Stimulated activated CD4-positive, alpha-beta T cell treated with anti-CD3 and anti-CD28 coated beads, Interleukin-4, amount 100 ng/mL, for 4 hours (primary cell): ENCODE measurements at places on chromosomes 16 and 17.

- DNase-seq, result no peak
Observed at GRCh38 chr16:19598805-19599510, 43.5 kb downstream of the VPS35L start.

DNA sequence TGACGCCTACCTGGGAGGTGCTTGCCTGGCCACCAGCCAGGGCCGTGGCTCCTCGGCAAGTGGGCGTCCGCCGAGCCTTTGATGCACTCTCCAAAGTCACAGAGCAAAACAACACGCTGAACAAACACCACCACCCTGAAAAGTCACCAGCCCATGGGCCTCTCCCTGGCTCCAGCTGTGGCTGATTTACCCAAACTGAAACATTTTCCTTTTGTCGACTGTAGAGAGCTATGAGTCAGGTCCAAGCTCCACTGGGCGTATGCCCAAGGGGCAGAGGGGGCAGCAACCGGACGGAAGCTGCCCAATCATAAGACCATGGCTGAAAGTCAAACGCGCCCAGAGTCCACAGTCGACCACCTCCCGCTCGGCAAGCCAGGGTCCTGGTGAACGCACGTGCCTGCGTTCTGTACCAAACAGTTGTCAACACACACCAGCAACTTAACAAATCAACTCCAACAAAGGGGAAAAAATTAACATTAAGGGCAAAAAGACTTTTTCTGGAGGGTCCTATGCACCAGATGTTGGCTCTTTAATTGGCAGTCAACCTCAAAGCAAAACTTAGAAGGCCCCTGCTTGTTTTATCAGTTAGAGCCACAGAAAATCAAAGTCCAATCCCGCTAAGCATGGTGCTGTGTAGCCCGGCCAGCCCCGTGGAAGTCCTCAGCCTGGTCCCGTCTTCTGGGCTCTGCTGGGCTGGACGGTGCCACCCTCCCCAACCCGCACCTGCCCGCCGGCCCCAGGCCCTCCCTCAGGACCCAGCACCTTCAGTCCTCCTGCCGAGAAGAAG lies 47.3 kb downstream of the TBC1D16 start:
- DNase-seq, result no peak

GRCh38 chr16:27407133-27407532 lies 5.2 kb downstream of the IL21R start:
- DNase-seq, result no peak

- no peak for DNase-seq
Observed at GRCh38 chr17:76247304-76247703, 7.0 kb upstream of the RNF157 start.

- DNase-seq, result no peak
Observed at GRCh38 chr16:17901309-17901708, 430.5 kb upstream of the XYLT1 start.

GRCh38 chr17:4708436-4708835 lies 2.0 kb upstream of the ARRB2 start:
- DNase-seq, result peak; percentile 18

DNA sequence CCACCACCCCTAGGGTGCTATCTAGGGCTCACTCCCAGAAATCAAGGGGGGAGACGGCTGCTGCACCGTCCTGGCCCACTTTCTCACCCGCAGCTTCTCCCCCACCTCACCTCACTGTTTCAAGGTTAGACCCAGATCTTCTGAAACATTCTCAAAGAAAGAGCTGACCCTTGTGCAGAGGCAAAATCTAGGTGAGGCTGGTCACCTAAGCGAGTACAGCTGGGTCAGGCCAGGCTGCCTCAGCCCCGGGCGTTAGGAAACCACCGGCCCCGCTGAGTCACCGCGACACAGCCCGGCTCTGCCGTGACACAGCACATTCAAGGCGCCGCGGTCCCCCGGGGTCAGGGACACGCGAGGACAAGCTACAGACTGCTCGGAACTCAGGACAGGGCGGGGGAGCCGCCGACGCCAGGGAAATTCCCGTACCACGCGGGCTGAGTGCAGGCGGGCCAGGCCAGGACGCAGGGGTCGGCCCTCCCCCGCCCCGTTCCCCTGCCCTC lies 27.1 kb downstream of the GNPTG start:
- peak; percentile 69 for DNase-seq

GRCh38 chr17:69508814-69509213 lies 94.3 kb downstream of the MAP2K6 start:
- DNase-seq, result no peak

- peak; percentile 95 for DNase-seq
Observed at GRCh38 chr17:979539-980405, at the start of gene NXN. Gene NXN (minus strand): TSS chr17:979776.

- DNase-seq, result no peak
Observed at GRCh38 chr17:13030459-13031300, 12.9 kb upstream of the ELAC2 start.

- DNase-seq, result no peak
Observed at GRCh38 chr17:80274871-80275449, 14.3 kb downstream of the RNF213 start.

- no peak for DNase-seq
Observed at GRCh38 chr17:82388922-82389283, 17.3 kb downstream of the UTS2R start.

- DNase-seq, result no peak
Observed at GRCh38 chr17:10368561-10368960, 4.2 kb downstream of the MYH13 start.

DNA sequence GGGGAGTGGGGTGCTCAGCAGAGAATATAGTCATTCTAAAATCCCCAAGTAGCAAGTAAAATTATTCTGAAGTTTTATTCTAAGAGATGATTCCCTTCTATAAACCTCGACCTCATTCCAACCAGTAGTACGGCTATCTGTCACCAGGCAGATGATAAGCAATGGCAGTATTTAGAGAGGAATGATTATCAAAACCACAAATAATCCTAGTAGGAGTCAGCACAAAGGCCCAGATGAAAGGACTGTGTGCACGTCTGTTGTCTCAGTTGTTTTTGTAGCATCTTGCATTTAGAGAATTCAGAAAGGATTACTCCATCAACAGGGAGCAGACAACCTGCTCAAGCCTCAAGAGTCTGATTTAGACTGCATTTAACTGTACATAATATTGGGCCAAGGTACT lies 21.2 kb downstream of the EZH1 start:
- DNase-seq, result no peak

DNA sequence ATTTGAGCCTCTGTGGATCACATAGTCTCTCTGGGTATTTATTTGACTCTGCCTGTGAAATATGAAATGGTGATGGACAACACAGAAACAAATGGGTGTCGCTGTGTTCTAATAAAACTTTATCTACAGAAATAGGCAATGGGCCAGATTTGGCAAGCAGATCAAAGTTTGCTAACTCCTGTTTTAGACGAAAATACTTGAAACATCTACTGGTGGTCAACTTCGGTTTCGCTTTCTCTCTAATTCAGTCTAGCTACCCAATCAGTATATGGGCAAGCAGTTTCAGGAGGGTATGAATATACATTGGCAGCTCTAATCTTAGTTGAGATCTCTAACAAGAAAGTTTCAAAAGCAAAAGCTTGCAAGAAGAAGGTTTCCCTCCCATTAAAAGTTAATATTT lies 60.1 kb upstream of the DYNLRB2 start:
- no peak for DNase-seq

DNA sequence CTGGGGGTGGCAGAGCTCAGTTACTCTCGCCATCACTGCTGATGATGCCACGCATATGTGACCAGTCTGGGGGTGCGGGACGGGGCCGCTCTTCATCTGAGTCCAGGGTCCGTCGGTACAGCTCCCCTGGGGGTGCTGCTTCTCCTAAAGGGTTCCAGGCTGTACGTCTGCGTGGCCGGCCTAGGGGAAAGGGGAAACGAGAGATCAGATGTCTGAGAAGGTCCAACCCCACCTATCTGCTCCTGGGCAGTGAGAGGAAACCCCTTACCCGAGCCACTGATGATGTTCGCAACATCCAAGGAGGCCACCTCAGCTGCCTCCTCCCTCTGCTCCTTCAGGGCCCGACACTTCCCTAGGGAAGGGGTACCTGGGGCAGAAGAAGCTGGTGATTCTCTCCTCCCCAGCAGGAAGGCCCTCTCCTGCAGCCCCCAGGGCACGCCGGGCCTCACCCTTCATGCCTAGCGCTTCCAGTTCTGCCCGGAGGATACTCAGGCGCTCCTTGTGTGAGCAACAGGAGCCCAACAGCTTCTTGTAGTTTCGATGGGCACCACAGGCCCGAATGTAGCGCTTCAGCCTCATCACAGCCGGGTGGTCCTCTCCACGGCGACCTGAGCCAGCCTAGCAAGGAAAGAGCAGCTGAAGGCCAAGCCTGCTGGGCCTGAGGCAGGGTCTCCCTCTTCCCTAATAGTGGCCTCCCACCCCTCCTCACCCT lies 2.1 kb downstream of the HIRIP3 start:
- no peak for DNase-seq

DNA sequence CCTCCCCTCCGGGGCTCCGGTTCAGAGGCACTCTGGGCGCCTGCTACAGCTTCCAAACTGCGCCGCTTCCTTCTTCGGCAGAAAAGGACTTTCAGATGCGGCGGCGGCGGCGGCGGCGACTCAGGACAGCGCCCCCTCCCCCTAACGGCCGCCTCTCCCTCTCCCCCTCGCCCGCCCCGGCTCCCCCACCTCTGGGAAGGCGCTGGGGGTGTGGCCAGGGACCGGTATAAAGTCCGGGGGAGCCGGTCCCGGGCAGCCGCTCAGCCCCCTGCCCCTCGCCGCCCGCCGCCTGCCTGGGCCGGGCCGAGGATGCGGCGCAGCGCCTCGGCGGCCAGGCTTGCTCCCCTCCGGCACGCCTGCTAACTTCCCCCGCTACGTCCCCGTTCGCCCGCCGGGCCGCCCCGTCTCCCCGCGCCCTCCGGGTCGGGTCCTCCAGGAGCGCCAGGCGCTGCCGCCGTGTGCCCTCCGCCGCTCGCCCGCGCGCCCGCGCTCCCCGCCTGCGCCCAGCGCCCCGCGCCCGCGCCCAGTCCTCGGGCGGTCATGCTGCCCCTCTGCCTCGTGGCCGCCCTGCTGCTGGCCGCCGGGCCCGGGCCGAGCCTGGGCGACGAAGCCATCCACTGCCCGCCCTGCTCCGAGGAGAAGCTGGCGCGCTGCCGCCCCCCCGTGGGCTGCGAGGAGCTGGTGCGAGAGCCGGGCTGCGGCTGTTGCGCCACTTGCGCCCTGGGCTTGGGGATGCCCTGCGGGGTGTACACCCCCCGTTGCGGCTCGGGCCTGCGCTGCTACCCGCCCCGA lies at the start of gene IGFBP4:
TSS of gene IGFBP4 (plus strand) at position 255 of the 792 bp plus-strand sequence. CDS start at position 541, 286 bp downstream.
- DNase-seq, result peak; percentile 65

- DNase-seq, result no peak
Observed at GRCh38 chr17:74491626-74492025, 25.2 kb downstream of the CD300A start.

- DNase-seq, result no peak
Observed at GRCh38 chr16:22937169-22937568, 123.2 kb downstream of the HS3ST2 start.

- DNase-seq, result no peak
Observed at GRCh38 chr16:24273508-24274182, 17.5 kb downstream of the CACNG3 start.

DNA sequence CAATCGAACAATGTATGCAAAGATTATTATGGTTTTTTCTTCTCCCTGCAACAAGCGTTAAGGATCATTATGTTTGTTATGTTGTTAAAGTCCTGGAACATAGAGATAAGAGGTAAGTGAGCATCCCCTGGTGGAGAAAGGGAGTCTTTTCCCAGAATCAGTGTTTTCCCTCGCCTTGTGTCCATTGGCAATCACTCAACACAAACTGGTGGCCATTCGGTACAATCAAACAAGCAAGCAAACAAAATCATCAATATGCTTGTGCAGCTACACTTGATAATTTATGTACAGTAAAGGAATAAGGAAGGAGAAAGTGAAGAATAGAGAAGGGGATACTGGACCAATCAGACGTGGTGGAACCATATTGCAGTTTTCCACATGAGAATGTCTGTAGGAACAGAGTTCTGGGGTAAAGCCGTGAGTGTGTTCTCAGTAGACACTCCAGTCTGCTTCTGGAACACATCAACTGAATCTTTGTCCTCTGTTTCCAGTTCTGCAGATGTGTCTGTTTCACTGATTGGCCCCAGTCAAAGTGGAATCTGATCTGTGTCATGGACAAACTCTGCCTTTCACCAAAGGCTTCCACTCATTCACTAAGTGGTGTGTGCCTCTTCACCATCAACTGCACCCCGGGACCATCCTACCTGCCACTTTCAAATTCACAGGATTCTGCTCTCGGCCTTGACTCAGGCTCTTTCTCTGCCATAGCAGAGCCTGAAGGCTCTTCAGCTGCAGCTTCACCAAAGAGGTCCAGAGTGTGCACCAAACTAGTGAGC lies 169.5 kb downstream of the AHSP start:
- no peak for DNase-seq

- DNase-seq, result no peak
Observed at GRCh38 chr17:37197336-37197735, 178.4 kb upstream of the C17orf78 start.

GRCh38 chr16:19755268-19755667 lies 37.2 kb downstream of the IQCK start:
- DNase-seq, result no peak

DNA sequence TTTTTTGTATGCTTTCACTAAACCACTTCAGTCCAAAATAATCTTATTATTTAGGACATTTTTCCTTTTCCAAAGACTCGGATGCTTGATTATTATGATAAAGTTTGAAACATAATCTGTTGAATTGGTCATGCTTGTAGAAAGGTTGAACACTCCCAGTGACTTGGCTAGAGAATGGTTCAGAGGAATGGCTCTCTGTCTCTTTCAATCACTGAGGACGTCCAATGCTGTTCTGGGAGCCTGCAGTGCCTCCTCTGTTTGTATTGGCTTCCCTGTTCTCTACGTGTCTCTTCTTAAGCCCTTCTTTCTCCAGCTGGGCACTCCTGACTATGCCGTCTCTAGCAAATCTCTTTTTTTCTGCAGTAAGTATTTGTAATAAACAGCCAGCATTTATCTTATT lies 369.0 kb upstream of the DYNLRB2 start:
- DNase-seq, result no peak

DNA sequence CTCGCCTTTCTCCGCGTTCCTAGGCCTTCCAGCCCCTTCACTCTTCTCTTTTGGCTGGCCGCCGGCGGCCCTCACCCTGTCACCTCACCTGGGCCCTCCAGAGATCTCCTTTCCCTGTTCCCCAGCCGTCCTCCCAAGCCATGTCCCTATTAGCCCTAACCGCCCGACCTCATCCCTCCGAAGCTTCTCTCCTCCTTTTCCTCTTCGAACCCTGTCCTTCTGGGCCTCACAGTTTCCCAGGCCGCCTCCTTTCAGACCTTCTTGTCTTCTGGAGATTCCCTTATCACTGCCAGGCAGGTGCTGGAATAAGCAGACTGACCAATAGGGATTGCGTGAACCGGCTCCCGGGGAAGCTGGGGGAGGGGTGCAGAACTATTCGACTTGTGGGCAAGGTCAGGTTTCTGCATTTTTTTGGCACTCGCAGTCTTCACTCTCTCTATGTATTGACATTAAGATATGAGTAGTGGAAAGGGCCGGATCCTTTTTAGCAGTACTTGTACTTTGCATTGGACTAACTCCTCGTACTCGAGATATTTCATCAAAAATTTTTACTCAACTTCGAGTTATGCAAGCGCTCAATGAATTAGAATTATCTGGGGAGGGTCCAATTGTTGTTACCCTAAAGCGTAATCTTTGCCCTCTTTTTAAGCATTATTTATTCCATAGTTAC lies 690 bp downstream of the RHOT1 start:
- DNase-seq, result peak; percentile 20
